ENCODE measurements at places on chromosomes 2 and 18.
A peak's percentile ranks its signal among the peaks of the same experiment; 100 is the strongest.

DNA sequence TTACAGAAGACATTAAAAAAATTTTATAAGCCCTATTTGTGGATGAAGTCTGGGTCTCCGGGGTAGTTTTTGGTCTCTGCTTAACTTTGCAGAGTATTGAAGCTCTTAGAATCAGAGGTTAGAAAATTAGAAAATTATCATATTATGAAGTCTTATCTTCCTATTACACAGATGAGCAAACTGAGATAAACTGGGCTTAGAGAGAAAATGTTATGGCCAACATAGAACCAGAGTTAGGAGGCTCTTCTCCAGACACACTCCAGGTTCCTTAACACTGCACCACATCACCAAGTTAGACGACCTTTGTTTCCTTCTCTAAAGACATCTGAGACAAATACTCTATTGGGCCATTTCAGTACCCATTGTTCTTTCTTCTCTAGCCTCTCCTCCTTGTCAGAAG, 36.7 kb upstream of the NEB start:
- DNase-seq, result no peak

- DNase-seq, result no peak
Observed at GRCh38 chr2:229856413-229856812, 65.4 kb downstream of the TRIP12 start.

- DNase-seq, result no peak
Observed at GRCh38 chr2:182784058-182784706, 68.1 kb downstream of the DNAJC10 start.

DNA sequence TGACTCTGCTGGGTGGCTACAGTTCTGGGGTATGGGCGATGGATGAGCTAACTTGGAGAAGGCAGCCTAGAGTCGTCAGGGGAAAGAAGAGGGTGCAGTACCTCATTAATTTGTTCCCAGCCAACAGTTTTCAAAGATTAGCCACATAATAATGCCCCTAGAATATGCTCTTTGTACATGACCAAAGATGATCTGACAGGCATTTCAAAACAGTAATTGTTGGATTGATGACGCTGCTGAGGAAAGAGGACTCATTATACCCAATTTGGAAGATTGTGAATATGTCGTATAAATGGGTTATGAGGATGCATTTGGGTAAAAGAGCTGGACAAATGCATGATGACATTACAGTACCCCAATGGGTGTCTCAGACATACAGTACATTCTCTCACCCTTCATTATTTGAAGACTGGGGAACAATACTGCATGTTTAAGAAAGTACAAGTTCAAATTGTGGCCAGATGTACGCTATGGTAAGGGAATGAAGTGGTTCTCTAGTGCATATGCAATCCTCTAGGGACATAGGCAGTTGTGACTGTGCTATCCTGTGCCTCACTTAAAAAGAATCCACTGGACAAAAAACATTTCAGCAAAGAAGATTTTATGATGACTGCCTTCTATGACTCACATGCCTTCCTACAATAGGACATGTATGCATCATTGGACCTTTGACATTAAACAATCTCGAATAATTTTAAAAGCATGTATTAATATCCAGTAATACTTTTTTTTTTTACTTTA, 233.2 kb downstream of the CNTNAP5 start:
- DNase-seq, result no peak

- DNase-seq, result no peak
Observed at GRCh38 chr18:65477455-65477854, 273.4 kb upstream of the CDH7 start.

DNA sequence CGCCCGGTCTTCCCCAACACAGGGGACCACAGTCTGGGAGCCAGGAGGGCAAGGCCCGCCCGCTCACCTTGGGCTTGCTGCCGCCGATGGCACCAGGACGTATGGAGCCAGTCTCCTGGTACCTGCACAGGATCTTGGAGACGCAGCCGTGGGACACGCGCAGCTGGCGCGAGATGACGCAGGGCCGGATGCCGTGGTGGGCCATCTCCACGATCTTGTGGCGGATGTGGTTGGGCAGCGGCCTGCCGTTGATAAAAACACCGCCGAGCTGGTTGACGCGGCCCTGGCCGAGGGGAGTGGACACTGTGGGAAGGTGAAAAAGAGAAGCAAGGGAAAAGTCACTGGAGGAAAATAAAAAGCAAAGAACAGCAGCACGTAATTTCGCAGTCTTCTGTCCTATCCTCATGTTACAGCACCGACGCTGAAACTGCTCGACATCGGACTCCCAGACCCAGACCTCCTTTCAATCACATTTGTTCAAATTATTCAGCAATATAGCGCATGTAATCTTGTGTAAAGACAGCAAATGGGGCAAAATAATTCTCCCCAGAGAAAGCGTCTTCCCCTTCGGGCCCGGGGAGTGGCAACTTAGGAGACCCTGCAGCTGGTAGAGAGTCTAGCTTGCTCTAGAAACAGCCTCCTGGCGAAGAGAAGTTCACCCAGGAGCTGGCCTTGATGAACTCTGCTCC, 1.7 kb downstream of the PAX3 start:
- no peak for DNase-seq

DNA sequence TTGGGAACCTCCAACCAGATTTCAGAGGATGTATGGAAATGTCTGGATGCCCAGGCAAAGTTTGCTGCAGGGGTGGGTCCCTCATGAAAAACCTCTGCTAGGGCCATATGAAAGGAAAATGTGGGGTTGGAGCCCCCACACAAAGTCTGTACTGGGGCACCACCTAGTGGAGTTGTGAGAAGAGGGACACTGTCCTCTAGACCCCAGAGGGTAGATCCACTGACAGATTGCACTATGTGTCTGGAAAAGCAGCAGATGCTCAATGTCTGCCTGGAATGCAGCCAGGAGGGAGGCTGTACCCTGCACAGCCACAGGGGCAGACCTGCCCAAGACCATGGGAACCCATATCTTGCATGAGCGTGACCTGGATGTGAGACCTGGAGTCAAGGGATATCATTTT, 573.7 kb upstream of the NXPH2 start:
- DNase-seq, result no peak

- DNase-seq, result no peak
Observed at GRCh38 chr18:61850756-61851155, 42.1 kb downstream of the RNF152 start.

DNA sequence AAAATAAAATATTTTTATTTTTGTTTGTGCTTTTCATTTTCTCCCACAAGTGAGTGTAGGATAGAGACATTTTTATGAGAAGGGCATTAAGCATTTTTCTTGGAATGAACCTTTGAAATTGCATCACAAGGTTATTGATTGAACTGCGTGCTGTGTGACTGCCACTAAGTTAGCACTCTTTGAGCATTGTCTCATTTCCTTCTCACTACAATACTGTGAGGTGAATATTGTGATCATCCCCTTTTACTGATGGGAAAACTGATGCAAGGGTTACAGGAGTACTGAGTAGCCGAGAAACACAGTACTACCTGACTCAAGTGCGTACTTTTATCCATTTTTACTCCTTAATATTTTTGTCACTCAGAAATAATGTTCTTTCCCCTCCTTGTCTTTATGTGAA, 2.0 kb downstream of the NBEAL1 start:
- DNase-seq, result no peak

GRCh38 chr2:177245010-177245422, 19.5 kb downstream of the NFE2L2 start:
- DNase-seq, result no peak

DNA sequence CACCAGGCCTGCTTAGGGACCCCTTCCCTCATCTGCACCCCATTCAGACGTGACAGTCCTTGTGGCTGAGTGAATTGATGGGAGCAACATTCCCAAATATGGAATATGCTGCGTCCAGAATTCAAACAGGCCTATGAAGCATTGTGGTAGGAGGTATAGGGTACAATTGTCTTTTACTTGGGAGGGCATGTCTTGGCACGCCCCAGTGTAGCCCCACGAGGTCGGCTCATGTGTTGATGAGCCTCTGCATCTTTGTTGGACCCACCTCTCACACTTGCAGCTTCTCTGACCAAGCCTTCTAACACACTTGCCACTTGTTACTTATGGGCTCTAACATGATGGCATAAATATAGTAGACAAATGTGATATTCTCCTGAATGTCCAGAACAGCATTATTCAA, 1.6 kb downstream of the TIMM21 start:
- DNase-seq, result no peak

DNA sequence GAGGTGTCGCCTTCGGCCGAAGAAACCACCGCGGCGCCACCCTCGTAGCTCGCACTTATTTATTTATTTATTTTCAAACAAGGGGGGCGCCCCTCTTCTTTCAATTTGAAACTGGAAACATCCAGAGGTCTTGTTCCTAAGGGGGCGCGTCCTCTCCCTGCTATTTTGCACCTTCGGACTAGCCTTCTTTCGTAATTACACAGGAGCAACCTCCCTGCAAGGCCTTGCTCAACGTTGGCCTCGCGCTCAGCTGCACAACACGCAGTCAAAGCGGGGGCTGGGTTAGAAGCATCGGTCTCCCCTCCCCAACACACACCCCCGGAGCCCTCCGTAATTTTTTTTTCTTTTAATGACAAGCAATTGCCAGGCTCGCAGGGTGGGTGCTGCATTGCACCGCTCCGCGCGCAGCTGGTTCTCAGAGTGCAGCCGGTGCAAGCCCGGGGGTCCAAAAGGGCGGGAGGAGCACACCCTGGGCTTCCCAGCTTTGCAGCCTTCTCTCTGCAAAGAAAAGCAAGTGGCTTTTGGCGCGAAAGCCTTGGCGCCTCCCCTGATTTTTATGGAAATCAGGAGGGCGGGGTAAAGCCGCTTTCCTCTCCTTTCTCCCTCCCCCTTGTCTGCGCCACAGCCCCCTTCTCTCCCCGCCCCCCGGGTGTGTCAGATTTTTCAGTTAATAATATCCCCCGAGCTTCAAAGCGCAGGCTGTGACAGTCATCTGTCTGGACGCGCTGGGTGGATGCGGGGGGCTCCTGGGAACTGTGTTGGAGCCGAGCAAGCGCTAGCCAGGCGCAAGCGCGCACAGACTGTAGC, at the start of gene MYCN:
Gene MYCN, plus strand, starts transcription at position 697 of the 807 bp plus-strand sequence. CDS start 1,515 bp downstream, outside the sequence.
- DNase-seq, result peak; percentile 51

- DNase-seq, result no peak
Observed at GRCh38 chr2:176763130-176763529, 449.5 kb upstream of the HNRNPA3 start.

- no peak for DNase-seq
Observed at GRCh38 chr2:224670203-224670602, 46.0 kb downstream of the CCDC195 start.

GRCh38 chr2:191701696-191702095, 23.8 kb downstream of the NABP1 start:
- no peak for DNase-seq

DNA sequence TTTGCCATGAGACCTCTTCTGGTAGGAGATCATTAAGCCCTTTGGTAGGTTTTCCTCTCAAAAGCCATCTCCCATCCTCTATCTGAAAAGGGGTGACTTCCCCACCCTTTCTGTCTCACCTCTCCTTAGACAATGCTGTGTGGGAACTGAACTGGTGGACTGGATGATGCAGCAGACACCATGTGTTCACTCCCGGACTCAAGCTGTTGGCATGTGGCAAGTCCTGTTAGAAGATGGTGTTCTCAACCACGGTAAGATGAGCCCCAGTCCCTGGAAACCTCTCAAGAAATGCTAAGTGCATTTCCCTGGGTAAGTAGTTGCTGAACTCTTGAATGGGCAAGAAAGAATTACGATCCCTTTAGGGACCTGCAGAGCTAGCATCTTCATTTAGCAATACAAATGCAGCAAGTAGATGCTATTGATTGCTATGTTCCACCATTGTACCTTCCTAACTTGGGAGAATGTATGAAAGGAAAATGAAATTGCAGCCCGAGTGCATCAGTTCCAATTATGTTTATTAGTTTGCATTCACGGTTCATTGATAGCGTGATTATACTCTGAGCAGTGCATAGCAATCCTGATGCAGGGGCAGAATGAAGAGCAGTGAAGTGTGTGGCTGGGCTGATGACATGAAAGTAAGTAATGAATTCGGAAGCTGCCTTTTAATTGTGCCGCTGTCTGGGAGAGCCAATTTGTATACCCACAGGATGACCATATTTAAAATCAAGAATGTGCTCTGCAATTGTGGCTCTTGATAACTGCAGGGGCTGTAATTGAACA, 110.0 kb upstream of the MAP3K20 start:
- DNase-seq, result no peak

DNA sequence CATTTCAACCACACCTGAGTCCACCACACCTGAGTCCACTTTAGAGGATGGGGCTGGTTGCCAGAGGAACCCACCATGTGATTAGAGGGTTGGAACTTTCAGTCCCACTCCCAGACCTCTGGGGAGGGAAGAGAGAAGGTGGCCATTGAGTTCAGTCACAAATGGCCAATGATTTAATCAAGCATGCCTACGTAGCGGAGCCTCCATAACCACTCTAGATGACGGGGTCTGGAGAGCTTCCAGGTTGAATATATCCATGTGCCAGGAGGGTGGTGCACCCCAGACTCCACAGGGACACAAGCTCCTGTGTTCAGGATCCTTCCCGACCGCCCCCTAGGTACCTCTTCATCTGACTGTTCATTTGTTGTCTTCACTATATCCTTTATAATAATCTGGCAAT, 53.3 kb downstream of the CYBRD1 start:
- DNase-seq, result no peak

- no peak for DNase-seq
Observed at GRCh38 chr2:186410802-186411201, 75.3 kb upstream of the ZC3H15 start.

GRCh38 chr2:197838036-197838435, 33.6 kb downstream of the PLCL1 start:
- DNase-seq, result peak; percentile 74

- no peak for DNase-seq
Observed at GRCh38 chr18:5294113-5294456, 1.4 kb downstream of the ZBTB14 start.

GRCh38 chr18:46459789-46460455, 197.1 kb downstream of the LOXHD1 start:
- DNase-seq, result no peak

DNA sequence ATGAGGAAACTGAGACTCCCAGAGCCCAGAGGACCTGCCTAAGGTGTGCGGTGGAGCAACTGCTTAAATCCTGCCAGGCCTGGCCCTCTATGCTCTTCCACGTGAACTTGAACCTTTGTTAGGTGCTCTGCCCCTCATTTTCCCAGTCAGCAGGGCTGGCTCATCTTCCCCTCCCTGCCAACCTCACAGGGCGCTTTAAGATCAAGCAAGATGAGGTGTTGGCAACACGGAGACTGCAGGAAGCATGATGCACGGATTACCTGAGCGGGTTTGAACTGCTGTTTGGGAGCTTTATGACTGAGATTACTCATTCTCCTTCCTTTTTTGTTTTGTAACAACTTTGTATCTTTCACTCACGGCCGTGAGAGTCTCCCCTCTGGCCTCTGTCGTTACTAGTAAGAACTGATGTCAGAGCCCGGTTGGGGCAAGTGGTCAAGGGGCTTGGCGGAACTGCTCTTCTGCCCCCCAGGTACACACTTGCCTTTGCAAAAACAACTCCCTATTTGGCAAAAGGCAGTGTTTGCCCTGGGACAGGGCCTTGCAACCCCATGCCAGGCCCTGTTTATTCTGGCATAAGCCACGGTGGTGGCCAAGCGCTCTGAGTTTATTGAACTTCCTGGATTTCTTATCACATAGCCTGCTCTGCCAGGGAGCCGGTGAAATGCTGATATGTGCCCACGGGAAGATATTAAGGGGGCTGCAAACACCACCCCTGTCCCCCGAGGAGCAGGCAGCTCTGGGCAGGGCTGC, 127.8 kb downstream of the INHBB start:
- no peak for DNase-seq
